ENCODE measurements at places on chromosomes 3 and 15.

DNA sequence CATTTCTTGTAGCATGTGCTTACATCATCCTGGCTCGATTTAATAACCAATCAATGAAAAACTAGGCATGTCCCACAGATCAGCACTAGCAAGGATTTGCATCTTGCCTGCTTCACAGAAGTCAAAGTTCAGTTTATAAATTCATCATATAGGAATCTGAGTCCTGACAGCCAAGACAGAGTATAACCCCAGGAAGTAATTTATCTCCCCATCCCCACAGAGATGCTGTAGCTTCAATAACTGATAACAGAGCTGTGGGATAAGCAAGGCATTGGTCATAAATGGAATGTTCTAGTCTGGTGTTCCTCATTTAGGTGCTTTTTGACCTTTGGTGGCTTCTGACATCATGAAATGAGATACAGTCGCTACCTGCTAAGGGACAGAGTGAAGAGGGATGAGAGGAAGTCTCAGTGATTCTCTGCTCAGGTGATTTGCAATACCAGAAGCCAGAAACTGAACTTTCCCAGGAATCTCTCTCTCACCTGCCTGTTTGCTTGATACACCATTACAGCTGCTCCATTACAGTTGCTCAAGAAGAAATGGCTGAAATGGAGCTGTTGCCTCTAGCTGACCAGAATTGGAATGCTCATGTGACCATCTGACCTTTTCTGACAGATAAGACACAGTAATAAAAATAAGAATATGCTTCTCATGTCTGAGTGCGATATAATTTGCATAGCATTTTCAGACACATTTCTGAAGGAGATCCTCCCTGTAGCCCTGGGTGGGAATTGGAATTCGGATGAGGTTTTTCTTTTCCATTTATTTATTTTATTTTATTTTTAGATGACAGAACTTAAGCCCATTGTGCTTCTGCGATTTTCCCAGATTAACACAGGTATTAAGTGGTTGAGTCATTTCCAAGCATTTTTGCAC lies 217.1 kb upstream of the KCNMB2 start:
- no peak for DNase-seq

GRCh38 chr15:86311568-86312280 lies 232.1 kb downstream of the AGBL1 start:
- DNase-seq: no peak

DNA sequence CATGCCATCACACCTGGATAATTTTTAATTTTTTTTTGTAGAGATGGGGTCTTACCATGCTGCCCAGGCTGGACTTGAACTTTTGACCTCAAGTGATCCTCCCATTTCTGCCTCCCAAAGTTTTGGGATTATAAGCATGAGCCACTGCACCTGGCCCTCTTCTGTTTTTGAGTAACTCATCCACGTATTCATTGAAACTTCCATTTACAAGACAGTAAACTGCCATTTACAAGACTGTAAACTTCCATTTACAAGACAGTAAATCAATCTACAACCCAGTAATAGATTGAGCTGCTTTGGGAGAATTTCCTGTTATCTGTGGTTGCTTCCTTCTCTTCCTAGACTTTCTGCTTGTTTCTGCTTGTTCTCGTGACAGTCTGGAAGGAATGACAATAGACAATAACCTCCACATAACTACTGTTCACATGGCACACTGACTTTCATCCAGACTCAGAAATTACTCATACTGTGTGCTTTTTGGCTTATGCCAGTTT lies 114.7 kb upstream of the CCNL1 start:
- no peak for DNase-seq

GRCh38 chr3:23004971-23005370 lies 198.2 kb upstream of the UBE2E2 start:
- no peak for DNase-seq

DNA sequence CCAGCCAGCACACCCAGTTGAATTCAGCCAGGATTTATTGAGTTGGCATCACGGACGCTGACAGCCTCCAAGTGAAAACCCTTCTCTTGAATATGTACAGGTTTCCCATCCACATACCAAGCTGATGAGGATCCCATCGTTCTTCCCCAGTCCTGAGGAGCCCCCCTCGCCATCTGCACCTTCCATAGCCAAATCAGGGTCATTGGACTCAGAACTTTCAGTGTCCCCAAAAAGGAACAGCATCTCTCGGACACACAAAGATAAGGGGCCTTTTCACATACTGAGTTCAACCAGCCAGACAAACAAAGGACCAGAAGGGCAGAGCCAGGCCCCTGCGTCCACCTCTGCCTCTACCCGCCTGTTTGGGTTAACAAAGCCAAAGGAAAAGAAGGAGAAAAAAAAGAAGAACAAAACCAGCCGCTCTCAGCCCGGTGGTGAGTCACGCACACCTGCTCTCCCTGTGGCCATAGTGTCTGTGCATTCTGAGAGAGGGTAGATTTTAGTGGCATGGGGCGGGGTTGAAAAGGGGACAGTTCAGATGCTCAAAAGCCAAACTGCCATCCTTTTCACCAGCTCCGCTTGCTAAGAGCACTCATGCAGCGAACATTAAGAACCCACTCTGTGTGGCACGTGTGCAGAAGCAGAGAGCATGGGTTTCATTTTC lies 51.2 kb downstream of the KLHL25 start:
- no peak for DNase-seq

DNA sequence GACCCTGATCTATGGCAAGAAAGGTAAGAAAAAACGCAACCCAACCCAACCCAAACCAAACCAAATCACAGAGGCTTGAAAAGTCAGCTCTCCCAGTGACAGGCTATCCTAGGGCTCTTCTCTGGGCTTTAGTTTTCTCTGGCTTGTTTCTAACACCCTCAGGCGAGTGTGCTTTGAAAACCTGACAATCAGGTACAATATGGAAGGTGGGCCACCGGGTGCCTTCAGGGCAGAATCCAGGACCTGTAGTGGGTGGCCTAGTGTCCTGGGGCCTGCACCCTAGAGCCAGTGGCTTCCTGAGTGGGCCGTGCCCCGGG lies 46.8 kb downstream of the BHLHE40 start:
- no peak for DNase-seq

DNA sequence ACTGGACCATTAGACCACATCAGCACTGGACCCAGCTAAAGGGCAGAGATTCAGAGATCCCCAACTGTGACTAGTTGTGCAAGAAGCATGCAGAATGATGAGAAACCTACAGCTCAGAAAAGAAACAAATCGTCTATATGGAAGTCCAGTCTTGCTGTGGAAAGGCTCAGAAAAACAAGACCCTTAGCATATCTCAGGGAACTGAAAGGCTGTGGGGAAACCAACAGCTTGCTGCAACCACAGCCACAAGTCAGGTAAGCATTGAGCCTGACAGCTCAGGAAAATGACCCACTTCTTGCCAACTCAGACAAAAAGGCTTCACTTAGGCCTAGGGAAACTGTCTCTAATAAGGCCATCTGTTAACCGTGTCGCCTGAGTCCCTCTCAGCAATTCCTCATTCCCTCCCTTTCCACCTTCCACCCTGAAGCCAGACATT lies 145.6 kb downstream of the LSAMP start:
- no peak for DNase-seq

DNA sequence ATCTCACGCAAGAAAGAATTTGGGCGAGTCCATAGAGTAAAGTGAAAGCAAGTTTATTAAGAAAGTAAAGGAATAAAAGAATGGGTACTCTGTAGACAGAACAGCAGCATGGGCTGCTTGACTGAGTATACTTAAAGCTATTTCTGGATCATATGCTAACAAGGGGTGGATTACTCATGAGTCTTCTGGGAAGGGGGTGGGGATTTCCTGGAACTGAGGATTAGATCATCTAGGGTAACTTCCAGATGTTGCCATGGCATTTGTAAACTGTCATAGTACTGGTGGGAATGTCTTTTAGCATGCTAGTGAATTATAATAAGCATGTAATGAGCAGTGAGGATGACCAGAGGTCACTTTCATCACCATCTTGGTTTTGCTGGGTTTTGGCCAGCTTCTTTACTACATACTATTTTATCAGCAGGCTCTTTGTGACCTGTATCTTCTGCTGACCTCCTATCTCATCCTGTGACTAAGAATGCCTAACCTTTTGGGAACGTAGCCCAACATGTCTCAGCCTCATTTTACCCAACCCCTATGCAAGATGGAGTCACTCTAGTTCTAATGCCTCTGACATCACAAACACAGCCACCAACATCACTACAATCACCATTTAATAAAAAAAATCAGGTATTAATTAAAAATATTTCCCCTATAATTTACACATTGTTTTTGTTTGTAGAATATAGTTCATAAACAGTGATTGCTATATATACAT lies 890.7 kb upstream of the EPHA6 start:
- DNase-seq: no peak

GRCh38 chr3:183536238-183536880 lies 19.1 kb downstream of the KLHL6 start:
- no peak for DNase-seq

GRCh38 chr15:59649603-59650002 lies 7.7 kb downstream of the GTF2A2 start:
- DNase-seq: no peak

DNA sequence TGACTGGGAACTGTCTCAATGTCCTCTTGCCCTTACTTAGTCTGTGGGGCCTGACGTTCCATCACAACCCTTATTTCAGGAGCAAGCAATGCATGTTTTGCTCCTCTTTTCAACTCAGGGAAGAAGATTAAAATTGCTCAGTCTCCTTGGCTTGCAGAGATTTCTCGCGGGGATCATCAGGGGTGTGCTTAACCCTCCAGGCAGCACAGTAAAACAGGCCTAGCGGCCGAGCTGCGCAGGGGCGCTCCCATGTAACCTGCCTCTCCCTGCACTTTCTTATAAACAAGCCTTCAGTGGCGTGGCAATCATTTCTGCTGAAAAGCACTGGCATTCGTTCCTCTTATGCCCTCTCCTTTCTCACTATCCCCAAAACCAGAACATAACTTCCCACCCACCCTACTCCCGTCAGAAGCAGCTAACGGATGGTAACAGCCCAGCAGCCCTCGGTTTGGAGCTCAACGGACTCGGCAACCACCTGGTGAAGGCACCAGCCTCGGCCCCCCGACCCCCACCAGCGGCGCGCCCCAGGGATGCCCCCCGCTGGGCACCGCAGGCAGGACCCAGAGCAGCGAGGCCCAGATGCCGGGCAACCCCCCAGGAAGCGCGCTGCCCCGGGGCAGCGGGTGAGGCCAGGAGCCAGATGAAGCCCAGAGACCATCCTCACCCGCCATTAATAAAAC lies 1.1 kb downstream of the MCF2L2 start:
- no peak for DNase-seq

- DNase-seq: no peak
These were observed 81.5 kb downstream of the GAP43 start for GRCh38 chr3:115704661-115705338.

DNA sequence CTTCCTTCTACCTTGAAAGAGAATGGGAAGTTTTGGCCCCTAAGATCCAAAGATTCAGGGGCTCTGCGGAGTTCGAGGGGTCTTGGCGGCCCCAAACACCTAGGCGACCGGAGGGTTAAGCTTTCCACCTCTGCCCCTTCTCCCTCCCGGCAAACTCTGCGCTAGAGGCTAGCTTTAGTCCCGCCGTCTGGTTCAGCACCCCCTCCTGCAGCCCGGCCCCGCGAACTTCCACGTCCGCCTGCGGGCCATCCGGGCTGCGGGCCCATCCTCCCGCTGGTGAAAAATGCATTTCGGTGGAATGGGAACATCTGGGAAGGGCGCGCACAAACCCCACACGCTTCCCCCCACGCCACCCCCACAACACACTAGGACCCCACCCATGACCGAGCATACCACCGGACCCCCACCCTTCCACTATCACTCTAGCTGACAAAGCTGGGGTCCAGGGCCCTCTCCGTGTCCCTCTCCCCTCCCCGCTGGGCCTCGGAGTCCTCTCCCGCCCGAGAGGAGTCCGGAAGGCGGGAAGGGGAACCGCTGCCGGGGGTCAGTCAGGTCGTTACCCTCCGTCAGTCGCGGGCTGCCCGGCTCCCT lies 1.0 kb downstream of the SHOX2 start:
- no peak for DNase-seq

DNA sequence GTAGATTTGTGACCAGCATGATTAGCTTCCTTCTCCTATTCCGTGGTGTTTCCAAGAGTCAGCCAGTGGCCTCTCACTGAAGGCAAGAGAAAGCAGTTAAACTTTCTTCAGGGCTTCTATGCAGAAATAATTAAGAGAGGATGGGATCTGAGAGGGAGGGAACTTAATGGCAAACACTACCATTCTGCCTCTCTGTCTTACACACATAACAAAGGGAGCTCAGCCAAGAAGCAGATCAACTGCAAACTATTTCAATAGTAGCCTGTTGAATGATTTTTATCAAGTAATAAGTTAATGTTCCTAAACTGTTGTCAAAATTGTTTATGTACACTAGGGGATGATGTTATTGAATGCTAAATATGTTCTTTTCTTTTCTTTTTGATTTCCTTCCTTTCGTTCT lies 11.8 kb downstream of the OXSR1 start:
- no peak for DNase-seq

GRCh38 chr3:194285024-194285849 lies 65.9 kb downstream of the CPN2 start:
- DNase-seq: no peak

- no peak for DNase-seq
These were observed 99.1 kb downstream of the MESD start for GRCh38 chr15:80890341-80891005.

DNA sequence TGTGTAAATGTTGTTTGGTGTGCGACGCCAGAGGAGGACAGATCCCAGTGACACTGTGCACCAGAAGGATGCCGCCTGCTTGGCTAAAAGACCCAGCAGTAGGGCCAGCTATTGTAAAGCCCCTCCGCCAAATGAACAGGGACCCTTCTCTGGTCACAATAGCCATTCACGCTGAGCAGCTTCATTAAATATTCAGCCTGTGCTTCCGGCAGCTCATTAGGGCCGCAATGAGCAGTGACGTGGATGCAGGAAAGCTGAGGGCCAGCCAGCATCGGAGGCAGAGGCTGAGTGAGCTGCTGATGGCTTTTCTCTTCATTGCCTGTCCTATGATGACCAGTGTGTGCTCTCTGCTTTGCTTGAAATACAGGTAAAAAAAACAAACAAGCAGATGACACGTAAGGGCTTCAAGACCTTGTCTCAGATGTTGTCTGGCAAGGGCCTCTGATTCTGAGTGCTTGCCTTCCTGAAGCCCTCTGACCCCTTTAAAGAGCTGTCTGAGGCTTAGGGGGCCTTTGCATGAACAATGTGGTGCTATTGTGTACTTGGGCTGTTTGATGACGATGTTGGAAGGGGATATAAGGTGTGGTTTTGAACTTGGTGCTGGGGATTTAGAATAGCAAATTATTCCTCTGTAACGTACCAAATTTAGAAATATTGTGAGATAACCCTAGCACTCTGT lies 130.4 kb downstream of the FEZF2 start:
- DNase-seq: no peak

DNA sequence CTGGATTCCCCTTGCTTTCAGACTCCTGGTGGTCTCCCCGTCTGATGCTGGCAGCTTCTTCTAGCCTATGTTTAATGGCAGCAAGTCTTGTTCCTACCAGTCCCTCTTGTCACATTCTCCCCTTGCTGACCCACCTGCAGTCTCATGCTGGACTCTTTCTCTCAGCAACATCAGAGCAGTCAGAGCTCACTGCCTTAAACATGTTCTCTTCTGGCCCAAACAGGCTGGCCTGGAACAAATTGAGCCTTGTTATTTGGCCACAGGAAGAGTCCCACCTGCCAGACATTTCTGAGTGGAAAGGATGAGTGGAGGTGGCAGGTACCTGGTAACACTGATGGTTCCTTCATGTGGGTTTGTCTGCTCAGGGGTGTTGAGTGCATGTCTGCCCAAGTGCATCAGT lies 59.2 kb upstream of the APEH start:
- no peak for DNase-seq

- no peak for DNase-seq
These were observed 238.0 kb upstream of the CTNNB1 start for GRCh38 chr3:40961104-40961857.

Data from stimulated activated CD8-positive, alpha-beta memory T cell treated with anti-CD3 and anti-CD28 coated beads, Interleukin-7, amount 100 ng/mL, for 48 hours (primary cell).